Hematopoietic multipotent progenitor cell treated with erythropoietin and hydrocortisone succinate and interleukin-3 and kit ligand, for 8 days (in vitro differentiated cells): ENCODE measurements at places on chromosomes 4 and X.
A peak's percentile ranks its signal among the peaks of the same experiment; 100 is the strongest.

- DNase-seq, result no peak
Observed at GRCh38 chr4:54626113-54626512, 31.6 kb upstream of the KIT start.

- peak; percentile 62 for DNase-seq
Observed at GRCh38 chr4:153115322-153116290, 88.6 kb upstream of the TRIM2 start.

GRCh38 chr4:16123356-16124084 is 39.7 kb upstream of the PROM1 start:
- DNase-seq, result no peak

GRCh38 chr4:107027379-107027778 is 8.7 kb downstream of the DKK2 start:
- DNase-seq, result no peak

- DNase-seq, result no peak
Observed at GRCh38 chr4:126733301-126733700, 899.5 kb upstream of the INTU start.

DNA sequence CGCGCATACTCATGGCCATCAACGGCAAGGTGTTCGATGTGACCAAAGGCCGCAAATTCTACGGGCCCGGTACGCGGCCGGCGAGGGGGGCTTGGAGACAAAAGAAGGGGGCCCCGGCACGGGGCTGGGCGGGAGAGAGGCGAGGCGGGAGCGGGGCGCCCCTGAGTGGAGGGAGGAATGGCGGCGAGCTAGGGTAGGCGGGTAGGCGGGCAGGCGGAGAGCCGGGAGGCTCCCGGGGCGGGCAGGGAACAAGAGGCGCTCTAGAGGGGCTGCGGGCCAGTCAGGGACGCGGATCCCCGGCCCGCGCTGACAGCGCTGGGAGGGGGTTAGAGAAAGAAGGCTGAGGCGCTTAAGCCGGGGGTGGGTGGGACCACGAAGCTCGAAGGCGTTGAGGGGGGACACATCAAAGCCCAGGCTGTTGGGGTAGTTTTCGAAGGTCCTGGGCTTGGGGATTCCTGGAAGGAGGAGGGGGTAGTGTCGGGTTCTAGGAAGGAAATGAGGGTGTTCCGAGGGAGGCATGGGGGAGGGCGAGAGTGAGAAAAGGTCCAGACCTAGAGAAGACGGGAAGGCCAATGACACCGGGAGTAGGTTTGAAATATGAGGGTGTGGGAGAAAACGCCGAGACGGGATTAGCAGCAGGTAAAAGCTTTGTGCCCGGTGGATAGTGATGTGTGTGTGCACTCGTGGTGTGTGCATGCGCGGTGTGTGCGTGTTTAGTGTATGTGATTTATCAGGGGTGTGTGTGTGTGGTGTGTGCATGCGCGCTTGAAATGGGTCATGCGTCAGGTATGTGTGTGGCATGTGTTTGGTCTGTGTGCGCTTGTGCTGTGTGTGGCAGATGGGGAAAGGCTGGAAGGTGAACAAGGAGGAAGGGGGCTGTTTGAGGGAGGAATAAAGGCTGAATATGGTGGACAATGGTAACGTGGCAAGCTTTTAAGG is 807 bp downstream of the PGRMC1 start:
- peak; percentile 22 for DNase-seq

DNA sequence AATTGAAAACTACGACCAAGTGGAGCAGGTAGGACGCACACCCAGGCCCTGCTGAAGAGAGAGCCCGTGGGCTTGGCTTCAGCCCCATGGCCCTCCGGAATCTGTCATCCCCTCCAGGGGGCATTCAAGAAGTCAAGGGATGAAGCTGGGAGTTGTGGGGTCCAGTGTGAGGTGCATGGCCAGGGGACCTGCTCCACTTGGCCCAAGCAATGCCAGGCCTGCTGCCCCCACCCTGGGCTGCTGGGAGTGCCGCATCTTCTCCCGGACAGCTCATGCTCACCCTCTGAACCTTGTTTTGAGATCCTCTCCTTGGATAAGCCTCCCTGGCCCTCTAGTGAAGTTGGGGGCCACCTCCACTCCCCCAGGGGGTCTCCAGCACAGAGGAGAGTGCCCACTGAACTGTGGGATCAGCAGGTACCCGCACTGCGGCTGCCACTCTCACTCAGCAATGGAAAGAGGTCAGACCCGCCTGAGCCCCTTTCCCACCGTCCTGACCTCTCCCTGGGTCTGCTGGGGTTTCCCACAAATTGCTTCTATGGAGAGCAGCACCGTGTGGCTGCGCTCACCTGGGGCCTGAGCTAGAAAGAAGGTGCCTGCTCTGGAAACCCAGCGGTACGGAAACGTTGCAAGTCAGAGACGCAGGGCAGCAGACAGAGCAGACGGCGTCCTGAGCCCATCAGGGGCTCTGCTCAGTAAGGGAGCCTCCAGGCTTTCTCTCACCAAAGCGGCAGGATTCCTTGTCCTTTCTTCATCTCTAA is 5.0 kb upstream of the ABLIM2 start:
- no peak for DNase-seq

DNA sequence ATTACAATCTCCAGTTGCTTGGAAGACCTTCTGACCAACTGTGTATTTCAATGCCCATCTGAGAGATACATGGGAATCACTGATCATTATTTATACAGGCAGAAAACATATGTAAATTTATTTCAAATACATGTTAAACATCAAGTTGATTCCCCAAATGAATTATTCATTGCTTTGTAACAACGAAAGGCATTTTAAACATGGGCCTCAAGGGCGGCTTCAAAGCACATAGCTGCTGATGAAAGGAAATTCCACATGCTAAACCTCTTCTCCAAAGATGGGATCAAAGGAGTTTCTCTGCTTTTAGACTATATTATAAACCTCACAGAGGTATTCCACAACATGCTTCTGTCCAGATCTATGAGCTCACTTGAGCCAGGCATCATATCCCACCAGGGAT is 4.3 kb upstream of the RAB40A start:
- no peak for DNase-seq

DNA sequence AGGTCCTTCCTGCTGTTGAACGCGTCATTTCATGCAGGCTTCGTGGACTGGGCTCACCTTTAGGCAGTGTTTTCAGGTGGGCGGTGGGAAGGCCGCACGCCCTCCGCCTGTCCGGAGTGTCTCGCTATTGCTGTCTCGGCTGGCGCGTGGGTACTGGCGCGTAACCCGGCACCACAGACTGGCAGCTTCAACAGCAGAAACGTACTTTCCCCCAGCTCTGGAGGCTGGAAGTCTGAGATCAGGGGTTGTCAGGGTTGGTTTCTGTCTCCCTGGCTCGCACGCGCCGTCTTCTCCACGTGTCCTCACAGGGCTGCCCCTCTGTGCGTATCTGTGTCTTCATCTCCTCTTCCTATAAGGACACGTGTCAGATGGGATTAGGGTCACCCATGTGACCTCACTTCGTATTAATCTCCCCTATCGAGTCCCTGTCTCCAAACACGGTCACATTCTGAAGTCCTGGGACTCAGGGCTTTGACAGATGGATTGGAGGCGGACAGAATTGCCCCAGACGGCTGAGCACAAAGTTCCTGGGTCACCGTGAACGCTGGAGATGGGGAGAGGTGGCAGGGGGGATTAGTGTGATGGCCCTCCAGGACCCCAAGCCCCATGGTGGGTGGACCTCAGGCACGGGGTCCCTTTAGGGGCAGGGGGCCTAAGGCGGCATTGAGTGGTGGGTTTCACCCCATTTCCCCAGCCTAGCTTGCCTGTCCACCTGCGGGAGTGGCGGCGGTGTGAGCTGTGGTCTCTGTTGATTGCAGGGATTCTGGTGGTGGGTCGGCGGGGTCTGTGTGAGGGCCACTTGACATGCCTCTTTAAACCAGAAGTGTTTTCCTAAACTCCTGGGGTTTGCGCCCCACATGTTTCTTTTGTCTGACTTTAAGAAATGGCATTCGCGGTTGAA is 83.4 kb upstream of the LRPAP1 start:
- DNase-seq, result no peak

DNA sequence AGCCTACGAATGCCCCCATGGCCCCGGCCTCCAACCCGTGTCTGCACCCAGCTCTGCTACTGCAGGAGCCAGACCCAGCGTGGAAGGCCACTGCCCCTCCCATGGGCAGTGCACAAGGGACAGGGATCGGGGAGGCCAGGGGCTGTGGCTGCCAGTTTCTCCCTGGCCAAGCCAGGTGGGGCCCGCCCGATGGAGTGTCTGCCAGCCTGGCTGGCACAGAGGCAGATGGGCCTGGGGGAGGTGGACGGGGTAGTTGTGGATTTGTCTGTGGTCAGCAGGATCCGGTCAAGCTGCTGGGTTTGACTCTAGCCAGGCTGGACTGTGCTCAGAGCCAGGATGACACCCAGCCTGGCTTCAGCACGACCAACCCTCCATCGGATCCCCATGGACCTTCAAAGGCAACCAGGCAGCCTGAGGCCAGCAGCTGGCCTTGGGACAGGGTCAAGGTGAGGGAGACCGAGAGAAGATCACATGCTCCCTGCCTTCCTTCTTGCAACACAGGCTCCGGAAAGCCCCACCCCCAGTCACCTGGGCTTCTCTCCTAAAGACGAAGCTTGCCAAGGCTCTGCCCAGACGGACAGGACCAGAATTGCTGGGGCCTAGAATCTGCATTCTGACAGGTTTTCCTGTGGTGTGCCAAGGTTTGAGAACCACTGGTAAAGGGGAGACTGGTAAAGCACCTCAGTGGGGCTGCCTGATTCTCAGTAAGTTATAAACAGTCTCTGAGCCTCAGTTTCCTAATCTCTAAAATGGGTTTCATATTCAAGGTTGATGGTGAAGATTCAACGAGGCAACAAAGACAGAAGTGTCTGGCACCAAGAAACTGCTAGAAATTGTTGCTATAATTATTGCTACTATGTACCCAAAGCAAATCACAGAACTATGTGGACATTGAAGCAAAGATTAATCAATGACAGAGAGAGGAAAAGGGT is 78.6 kb downstream of the PPP2R2C start:
- DNase-seq, result no peak

GRCh38 chrX:130162094-130162735 is 3.4 kb downstream of the AIFM1 start:
- no peak for DNase-seq

DNA sequence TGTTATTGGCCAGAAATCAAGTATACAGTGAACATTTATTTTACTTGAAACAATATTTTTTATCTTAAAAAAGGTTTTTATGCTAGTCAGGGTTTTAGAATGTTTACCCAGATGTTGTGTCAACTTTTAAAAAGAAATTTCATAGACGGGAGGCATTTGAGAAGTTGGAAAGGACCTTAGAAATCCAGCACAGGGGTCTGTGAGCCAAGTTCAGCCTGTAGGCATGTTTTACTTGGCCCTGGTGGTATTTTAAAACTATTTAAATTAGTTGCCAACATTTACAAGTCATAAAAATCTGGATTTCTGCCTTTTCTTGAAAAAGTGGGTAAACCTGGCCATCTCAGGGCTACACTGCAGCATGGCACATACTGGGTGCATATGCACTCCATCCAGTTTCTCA is 25.5 kb upstream of the FHL1 start:
- no peak for DNase-seq

GRCh38 chrX:68746988-68747387 is 81.8 kb upstream of the EFNB1 start:
- DNase-seq, result no peak

- DNase-seq, result no peak
Observed at GRCh38 chr4:109472343-109472761, 38.7 kb downstream of the SEC24B start.

DNA sequence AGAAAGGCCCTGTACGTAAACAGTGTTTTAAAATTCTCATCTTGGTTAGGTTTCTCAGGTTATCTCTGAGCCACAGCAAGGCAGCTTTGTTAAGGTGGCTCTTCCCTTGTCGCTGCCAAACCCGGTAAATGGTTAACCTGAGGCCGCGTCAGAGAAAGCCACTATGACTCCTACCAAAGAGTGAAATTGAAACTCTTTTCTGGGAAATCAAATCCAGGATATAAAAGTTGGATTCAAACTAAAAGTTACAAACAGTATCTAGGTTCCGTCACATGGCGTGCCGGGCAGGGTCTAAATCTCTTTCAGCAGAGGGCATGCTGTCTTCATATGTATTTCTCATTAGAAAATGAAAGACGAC is 433 bp downstream of the MMAA start:
- DNase-seq, result peak; percentile 79

GRCh38 chr4:102641793-102642192 is 119.0 kb downstream of the MANBA start:
- DNase-seq, result no peak
